ENCODE measurements at places on chromosomes 12 and 14.

DNA sequence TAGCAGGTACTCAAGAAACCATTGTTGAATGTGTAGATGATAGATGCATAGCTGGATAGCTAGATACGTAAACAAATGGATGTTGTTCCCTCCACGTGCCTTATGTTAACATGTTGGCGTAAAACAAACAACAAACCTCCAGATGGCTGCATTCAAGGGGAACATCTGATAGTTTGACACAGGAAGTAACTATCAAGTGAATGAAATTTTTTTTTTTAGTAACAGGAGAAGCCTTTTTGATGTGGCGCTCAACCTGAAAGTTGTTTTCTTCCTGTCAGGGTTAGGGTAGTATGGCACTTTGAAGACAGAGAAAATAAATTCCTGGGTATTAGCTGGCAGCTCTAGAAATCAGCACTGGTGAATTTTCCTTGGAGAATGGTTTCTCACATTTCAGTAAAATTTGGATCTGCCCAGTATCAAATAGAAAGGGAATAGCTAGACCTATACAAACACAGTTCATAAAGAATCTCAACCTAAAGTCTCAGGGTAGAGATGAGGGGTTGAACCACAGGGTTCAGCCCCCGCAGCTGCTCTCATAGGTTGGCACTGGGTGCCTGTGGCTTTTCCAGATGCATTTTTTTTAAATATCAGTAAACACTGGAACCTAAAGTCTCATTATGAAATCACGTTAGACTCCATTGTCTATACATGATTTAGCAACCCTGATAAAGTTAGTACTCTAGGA lies 18.8 kb upstream of the RAP1B start:
- DNase-seq, result no peak

GRCh38 chr12:15232959-15233358 lies 11.7 kb upstream of the RERG start:
- no peak for DNase-seq

- no peak for DNase-seq
Measured at GRCh38 chr14:54908190-54908589, 5.6 kb upstream of the GCH1 start.

DNA sequence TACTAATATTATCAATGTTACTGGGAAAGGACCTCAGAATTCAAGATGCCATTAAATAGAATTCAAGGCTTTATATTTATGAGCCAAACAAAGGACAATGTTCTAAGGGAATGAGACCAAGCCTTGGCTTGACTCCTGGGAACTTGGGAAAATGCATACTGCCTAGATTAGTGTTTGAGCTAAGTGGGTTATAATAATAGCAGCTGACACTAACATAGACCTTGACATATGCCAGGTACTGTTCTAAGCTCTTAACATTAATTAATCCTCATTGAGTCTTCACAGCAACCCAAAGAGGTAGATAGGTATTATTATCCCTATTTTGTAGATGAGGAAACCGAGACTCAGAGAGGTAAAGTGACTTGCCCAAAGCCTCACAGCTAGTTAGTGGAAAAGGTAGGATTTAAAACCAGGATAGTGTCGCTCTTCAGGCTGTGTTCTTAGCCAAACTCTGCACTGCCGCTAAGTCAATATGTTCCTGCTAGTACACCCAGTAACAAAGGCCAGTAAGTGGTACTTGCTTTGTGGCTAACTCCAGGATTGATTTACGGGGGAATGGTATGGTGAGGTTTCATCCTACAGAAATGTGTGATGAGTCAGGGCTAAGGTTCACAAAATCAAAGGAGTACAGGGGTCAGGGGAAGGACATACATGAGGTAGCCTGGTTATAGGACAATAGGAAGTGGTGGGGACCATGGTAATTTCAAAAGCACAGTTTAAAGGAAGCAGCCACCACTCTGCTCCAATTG lies 35.8 kb upstream of the PRKAB1 start:
- no peak for DNase-seq

- DNase-seq, result no peak
Measured at GRCh38 chr12:32125455-32126084, 18.9 kb downstream of the BICD1 start.

- no peak for DNase-seq
Measured at GRCh38 chr12:76590131-76590530, 30.6 kb upstream of the OSBPL8 start.

GRCh38 chr14:36948157-36948859 lies 224.1 kb downstream of the SLC25A21 start:
- DNase-seq, result no peak

DNA sequence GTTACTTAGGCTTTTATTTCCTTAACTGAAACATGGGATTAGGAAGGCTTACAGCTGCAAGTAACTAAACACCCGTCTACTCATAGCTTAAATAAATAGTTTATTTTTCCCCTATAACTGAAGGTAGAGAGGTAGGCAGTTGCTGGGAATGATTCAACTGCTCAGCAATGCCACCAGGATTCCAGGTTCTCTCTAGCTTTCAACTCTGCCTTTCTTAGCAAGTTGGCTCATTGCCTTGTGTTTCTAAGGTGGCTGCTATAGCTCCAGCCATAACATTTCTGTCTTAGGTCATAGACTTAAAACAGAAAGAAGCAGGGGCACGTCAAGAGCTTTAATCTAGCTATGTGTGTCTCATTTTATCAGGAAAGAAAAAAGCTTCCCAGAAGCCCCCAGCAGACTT lies 103.7 kb upstream of the MDM1 start:
- DNase-seq, result no peak

GRCh38 chr14:53896726-53897125 lies 59.9 kb downstream of the BMP4 start:
- DNase-seq, result no peak

DNA sequence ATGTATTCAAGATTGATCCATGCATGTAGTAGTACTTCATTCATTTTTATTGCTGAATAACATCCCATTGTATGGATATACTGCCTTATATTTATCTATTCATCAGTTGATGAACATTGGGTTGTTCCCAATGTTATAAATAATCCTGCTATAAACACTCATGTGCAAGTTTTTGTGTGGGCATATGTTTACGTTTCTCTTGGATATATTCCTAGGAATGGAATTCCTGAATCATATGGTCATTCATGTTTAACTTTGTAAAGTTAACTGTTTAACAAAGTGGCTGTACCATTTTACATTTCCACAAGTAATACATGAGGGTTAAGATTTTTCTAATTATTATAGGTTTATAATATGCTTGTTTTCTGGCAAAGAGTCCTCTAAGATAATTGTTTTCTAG lies 1568.2 kb upstream of the SEL1L start:
- no peak for DNase-seq

GRCh38 chr12:26939192-26939832 lies 1.0 kb downstream of the FGFR1OP2 start:
- DNase-seq, result no peak

DNA sequence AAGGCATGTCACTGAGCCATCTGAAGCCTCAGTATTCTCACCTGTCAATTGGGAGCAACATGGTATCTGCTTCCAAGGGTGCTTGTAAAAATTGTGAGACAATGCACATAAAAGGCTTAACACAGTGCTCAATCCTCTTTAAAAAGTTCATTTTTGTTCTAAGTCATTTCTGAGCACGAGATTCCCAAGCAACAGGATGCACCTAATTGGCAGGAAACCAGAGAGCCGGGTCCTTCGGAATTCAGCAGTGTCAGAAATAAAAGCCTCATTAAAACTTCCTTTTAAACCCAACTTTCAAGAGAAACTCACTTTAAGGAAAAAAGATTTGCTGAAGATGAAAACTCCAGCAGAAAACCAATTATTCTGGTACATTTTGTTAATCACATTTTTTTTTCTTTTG lies 112.4 kb upstream of the NOS1 start:
- no peak for DNase-seq

DNA sequence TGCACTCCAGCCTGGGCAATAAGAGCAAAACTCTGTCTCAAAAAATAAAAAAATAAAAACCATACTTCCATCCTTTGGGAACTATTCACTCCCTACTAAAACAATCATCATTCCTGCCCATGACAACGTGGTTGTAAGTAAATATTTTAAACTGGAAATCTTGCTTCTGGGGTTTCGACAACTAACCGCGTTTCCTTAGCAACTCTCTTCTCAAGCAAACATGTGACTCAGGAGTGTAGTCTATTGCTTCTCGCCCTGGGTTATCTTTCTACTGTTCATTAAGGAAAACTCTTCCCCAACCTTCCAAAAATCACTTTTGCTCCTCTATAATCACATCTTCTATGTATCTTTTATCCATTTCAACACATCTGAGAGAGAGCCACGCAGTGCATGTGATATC lies 21.8 kb downstream of the APPL2 start:
- DNase-seq, result no peak

DNA sequence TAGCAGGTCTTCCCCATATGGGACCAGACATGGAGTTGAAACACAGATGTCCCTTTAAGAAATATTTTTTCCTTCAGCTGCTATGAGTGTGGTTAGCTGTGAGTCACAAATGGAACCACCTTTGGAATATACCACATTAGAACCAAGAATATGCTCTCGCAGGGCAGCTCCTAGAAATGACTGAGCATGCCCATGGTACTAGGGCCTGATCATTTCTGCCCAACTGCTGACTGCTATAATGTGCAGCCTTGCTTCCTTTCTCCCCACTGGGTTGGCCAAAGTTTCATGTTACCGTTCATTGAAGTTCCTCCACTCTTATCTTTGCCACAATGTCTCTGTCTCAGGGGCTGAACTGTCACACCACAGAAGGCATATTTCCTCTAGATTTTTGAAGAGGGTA lies 1074.6 kb downstream of the FLRT2 start:
- DNase-seq, result no peak

DNA sequence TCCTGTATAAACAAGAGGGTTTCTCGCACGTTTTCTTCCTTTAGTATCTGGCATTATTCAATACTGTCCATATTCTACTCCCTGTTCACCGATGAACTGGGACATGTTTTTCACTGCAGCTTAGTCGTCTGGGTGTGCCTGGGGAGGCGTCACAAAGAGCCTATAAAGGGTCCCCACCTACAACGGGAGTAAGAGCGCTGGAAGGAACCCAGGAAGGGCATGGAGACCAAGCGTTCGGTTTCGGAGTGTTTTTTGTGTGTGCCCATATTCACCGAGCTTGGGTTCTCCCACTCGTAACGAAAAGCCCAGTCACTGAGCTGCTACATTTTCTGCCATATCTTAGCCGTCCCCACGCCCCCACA lies 592 bp upstream of the USP15 start:
- DNase-seq, result no peak

- DNase-seq, result no peak
Measured at GRCh38 chr14:69010648-69011047, 31.5 kb upstream of the ACTN1 start.
